ENCODE measurements at places on chromosomes 6 and 20.
A peak's percentile ranks its signal among the peaks of the same experiment; 100 is the strongest.

GRCh38 chr6:48714250-48714649 is 603.3 kb upstream of the PTCHD4 start:
- no peak for DNase-seq

DNA sequence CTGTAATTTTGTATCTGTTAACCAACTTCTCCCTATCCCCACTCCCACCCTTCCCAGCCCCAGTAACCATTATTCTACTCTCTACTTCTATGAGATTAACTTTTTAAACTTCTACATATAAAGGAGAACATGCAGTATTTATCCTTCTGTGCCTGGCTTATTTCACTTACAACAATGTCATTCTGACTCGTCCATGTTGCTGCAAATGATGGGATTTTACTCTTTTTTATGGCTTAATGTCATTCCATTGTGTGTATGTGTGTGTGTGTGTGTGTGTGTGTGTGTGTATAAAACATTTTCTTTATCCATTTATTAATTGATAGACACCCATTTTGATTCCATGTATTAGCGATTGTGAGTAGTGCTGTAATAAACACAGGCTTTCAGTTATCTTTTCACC is 76.1 kb downstream of the COL19A1 start:
- no peak for DNase-seq

GRCh38 chr6:9581155-9581554 is 833.7 kb downstream of the TFAP2A start:
- no peak for DNase-seq

GRCh38 chr6:52136055-52136454 is 48.6 kb upstream of the PKHD1 start:
- DNase-seq: no peak

GRCh38 chr6:67897998-67898607 is 737.0 kb upstream of the ADGRB3 start:
- no peak for DNase-seq

DNA sequence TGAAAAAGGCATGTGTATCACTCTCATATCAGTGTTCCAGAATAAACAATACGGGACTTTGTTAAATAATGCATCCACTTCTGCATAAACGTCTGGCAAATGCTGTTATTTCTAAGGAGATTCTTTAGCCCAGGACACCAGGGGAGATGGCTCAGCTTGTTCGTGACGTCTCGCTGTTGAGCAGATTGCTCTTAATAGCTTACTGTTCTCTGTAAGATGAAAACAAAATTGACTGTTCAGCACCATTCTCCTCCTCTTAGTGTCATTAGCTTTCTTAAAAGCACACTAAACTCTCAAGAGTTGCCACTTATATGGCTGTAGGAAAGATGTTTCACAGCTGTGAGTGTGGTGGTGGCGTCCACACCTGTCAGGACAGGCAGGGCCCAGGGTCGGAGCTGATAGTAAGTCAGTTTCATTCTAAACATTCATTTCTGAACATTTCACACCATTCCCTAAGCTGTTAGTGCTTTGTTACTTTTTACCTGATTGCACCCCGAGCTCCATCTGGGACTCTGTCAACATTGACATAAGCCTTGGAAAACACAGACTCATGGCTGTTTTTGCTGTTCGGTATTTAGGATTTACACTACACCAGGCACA is 132.1 kb downstream of the ZDHHC14 start:
- DNase-seq: no peak

DNA sequence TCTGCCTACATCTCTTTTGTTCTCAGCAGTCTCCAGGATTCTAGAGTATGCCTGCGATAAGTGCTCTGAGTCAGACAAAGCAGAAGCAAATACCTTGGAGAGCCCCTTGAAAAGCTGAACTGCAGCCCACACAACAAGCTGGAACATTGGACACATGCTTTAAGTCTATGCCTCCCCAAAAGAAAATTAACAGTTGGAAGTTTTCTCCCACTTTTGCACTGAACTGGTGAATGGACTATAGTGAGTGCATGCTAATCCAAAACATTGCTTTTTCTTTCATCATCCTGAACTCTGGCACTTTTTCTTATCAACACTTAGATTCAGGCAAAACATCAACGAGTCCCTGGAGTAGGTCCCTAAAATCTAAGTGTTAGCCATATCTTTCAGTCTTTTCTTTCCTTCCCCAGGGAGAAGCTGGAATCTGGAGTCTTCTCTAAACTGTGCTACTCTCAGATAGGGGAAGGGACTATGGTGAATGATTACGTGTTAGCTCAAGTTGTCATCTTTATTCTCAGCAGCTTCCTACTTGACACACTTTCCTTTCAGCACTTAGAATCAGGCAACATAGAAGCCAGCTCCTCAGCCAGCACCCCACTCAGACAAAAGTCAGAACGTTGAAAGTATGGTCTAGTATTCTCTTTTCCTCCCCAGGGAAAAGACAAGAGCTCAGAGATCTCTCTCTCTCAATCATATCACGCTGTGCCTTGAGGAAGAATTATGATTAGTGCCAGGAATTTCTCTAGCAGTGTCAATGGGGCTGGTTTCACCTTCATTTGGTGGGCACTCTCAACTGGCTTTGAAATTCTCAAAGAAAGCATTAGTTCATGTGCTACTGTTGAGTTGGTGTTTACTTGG is 811.0 kb upstream of the GJE1 start:
- DNase-seq: no peak

DNA sequence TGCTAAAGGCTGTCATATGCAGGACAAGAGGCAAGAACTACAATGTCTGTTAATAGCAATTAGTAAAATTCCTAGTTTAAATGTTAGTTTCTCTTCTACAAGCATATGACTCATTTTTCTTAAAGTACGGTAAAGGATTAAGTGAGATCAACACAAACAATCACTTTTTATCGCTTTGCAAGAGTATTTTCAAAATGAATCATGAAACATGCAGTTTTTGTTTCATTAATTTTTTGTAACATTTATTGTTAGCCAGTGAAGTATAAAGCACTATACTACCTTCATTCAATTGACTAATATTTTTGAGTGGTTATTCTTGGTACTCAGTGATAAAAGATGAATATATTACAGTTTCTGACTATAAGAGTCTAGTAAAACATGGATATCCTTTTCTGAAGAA is 138.6 kb downstream of the AHI1 start:
- no peak for DNase-seq

DNA sequence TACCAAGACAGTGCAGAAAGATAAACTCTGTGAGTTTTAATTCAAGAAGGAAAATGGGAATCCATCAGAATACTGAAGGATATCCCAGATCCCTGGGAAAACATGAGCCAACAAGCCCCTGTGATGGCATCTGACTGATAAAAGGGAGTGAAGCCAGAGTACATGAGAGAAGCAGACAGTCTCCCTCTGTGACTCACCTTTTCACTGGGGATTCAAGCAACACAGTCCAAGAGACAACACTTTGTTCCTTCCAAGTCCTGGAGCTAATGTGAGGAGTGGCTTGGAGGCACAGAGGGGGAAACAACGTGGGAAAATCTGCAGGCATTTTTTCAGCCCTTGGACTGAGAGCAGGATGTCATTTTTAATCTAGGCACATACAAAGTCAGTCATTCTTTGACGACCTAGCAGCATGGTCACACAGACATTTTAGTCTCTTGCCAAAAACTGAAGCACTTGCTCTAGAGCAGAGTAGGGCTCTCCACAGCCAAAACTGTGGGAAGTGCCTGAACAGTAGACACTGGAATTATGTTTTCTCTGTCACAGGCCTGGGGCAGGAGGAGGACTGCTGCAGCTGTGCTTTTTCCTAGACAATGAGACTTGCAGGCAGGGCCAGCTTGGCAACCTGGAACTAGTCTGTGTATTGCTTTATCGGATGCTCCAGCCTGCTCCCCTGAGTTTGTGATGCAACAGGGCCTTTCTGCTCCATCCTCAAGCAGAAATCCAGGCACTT is 465.0 kb upstream of the GJE1 start:
- no peak for DNase-seq

- DNase-seq: no peak
These were observed 10.4 kb upstream of the SUMO4 start for GRCh38 chr6:149389509-149390297.

DNA sequence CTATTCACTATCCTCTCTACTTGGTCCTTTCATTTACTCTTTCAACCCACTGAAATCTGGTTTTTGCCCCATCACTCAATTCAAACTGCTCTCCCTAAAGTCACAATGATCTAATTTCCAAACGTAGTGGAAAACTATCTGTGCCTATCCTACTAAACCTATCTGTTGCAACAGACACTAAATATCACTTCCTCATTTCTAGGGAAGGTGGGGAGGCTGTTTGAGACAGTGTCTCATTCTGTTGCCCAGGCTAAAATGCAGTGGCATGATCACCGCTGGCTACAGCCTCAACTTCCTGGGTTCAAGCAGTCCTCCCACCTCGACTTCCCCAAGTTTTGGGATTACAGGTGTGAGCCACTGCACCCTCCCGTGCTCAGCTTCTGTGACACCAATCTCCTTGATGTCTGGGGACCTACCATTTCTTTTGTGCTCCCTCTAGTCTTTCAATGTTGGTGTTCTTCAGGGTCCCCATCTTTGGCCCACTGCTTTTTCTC is 8.8 kb downstream of the RANBP9 start:
- no peak for DNase-seq

DNA sequence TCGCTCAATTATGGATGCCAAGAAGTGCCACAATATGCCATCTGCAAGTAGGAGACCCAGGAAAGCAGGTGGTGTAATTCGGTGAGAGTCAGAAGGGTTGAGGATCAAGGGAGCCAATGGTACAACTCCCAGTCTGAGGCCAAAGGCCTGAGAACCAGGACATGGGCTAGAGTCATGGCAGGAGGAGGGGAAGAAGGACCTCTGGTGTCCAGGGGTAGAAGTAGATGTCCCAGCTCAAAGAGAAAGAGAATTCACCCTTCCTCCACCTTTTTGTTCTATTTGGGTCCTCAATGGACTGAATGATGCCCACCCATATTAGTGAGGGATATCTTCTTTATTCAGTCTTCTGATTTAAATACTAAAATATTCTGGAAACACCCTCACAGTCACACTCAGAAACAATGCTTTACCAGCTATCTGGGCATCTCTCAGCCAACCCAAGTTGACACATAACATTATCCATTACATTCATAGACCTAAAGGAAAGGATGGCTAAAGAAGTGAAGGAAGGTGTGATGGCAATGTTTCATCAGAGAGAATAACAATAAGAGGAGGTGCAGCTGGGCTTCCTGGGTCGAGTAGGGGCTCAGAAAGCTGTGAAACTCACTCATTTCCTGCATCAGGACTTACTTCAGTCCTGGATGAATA is 21.2 kb upstream of the HLA-DQA1 start:
- no peak for DNase-seq

- DNase-seq: no peak
These were observed 35.9 kb downstream of the HLA-DRA start for GRCh38 chr6:32475392-32476206.

DNA sequence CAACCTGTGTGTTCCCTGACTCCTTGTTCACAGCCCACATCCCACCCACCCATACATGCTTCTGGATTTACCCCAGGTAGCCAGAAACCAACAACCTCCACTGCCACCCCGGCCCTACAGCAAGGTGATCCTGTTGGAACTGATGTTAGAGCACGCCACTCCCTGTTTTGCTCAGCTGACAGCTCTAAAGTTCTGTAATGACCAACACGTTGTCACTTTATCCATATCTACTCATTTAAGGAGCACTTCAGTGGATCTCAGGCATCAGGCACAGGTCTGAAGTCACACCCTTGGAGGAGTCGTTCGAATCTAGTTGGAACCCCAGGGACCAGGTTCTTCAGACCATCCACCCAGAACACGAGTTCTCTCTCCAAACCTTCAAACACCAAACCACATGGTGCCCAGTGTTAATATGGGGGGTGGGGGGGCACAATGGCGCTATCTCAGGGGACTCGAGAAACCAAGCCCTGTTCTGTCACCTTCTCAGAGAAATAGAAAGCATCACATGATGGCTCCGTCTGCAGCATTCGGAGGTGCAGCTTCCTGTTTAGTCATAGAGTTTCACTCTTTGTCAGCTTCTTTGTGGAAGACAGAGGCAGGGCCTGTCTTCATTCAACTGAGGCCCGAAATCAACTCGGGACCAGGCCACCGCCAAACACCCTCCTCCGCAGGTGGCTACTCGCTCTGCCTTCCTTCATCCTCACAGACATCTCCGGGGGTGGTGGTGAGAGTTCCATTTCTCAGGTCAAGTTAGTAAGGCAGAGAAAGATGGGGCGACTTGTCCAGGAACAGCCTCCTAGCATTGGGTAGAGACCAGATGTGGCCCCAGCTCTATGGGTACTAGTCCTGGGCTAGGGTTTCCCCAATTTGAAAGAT is 142.2 kb downstream of the NFATC2 start:
- DNase-seq: peak; percentile 61

DNA sequence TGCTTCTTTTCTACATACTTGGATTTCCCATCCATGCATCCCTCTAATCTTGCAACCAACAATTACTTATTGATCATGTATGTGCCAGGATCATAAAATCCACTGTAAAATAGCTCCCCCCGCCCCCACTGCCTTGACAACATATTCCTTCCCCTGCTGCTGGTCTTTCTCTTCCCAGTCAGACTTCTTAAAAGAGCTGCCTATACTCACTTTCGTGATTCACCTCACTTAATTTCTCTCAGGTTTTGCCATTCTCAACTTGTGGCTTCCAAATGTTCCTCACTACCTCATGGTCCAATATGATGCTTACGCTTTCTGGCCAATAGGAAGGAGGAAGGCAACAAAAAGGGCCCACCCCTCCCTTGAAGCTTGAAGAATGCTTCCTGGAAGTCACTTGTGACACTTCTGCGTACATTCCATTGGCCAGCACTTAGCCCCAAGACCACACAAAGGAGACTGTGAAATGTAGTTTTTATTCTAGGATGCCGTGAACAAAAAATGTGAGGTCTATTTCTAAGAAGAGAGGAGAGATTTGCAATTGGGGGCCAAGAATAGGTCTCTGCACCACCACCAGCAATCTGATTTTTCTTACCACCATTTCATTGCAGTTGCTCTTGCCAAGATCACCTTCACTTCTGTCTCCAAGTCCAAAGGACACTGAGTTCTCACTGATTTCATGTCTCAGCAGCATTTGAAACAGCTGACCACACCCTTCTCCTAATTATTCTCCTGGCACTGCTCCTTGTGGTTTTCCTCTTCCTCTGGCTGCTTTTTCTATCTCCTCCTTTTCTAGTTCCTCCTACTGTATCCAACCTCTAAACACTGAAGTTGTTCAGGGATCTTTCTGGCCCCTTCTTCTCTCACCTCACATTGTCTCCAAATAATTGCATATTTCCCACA is 30.8 kb downstream of the CD164 start:
- no peak for DNase-seq
